SJCRH30 (cell line): ENCODE measurements at places on chromosomes 6 and 20. TPM values are rescaled to one million over a fixed set of nuclear protein-coding genes. Genes with fewer than 3 reads are reported as not detected.

The CRYBG1 gene
- total RNA-seq, result 0.03 TPM in 1 of 2 replicates, not detected in the other

The C6orf58 gene
- total RNA-seq, result not detected in 2 replicates

The DNAH8 gene
- total RNA-seq, result under 0.01 and 0.03 TPM in 2 replicates

The CNR1 gene
- 7.4 and 9.3 TPM in 2 replicates for total RNA-seq

The PSMB9 gene
- total RNA-seq, result 0.18 TPM in 1 of 2 replicates, not detected in the other

The PSMB8 gene
- total RNA-seq, result 0.18 and 0.33 TPM in 2 replicates

The RIMS4 gene
- total RNA-seq, result not detected in 2 replicates

The TBX18 gene
- 24.9 and 26.8 TPM in 2 replicates for total RNA-seq

The SOX18 gene
- 0.13 and 0.14 TPM in 2 replicates for total RNA-seq

The C20orf141 gene
- total RNA-seq, result not detected in 2 replicates

The SNX14 gene
- 85.3 and 85.7 TPM in 2 replicates for total RNA-seq

The PFDN6 gene
- 102 and 104 TPM in 2 replicates for total RNA-seq

The CYP24A1 gene
- not detected in 2 replicates for total RNA-seq
